ENCODE measurements at places on chromosomes 2 and 18.

DNA sequence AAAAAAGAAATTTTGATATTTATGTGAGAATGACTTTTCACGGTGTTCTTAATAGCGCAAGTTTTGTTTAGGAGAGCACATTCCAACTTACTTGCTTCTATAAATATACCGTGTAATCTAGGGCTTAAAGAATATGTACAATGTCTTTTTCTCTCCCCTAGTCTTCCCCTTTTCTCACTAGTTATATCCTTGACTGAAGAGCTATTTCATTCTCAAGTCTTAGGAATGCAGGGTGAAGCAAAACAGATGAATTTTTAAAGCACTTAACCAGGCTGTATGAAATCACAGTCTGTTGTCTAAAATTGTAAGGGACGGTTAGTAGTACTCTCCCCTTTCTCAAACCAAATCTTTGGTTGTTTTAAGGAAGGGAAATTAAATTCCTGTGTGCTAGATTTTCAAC, 29.6 kb upstream of the SLC30A6 start:
- no peak for DNase-seq

DNA sequence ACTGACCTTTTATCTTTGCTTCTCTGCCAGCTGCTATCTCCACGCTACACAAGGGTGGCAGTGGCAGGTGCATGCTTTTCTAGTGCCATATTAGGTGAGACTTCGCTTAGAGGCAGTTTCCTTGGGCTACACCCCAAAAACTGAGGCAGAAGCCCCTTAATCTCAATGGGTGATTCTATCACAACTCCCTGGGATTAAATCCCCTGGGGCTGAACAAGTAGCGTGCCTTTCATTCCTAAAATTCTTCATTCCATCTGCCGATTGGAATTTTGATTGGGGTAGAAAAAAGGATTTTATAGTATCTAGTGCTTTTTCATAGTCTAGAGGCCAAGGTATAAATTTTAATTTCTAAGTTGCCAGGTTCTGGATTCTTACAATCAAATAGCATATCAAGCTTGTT, 1040.5 kb upstream of the ACVR2A start:
- DNase-seq: no peak

GRCh38 chr2:182754231-182754630, 38.2 kb downstream of the DNAJC10 start:
- DNase-seq: no peak

DNA sequence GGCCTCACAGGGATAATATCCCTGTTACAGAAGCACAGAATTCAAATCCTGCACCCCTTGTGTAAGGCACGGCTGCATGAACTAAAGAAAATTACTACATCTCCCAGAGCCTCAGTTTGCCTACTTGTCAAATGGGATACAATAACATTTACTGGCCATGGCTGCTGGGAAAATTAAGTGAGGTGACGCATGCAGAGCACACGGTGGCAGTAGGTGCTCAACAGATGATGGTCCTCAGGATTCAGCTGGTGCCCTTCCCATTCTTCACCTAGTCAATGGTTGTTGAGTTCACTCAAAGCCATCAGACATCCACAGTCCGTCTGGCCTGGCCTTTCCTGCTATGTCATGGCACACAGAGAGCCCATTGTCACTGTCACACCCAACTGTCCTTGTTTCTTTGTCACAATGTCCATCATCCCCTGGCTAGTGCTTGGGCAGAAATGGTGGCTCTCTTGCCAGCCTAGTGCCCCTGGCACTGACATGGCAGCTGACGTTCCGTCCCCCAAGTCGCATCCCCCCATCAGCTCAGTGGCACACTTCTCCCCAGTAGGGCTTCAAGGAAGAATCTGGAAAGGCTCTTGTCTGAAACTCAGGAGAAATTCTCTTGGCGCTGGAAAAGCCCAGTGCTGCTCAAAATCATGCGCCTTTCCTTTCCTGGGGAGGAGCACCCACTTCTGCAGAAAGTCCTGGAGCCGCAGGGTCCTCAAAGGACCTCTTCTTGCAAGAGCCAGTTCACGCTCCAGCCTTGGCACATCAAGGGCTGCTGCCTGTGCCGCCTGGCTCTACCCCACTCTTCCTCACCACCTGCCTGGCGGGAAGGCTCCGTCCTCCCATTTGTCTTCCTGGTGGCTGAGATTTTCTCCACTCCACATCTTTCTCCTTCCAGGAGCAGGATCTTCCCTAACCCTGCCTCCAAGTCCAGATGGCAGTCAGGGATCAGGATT, 55.9 kb upstream of the SLC66A3 start:
- no peak for DNase-seq

DNA sequence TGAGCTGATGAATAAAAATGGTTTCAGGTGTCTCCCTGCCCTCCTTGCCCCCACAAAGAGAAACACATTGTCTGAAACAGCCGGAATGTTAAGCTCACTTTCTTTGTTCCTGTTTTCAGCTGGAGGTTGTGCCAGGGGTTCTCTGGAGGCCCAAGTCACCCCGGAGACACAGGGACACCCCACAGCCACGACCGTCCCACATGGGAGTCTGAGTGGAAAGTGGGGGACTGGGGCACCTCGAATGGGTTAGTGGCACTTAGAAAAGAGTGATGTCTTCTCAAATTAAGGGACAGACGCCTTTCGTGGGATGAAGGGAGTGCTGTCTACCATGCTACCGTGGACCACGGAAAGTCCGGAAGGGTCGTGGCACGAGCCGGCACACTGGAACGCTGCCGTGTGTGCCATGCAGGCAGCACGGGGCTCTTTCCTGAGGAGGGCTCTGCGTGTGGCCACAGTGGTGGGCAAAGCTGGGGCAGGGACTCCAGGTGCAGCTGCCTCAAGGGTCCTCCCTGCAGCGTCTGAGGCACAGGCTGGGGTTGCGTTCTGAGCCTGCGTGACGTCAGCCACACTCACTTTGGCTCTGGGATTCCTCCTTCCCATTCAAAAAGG, 39.4 kb upstream of the CTDP1 start:
- no peak for DNase-seq

GRCh38 chr2:11753452-11753885, 7.0 kb downstream of the LPIN1 start:
- DNase-seq: no peak

GRCh38 chr2:72003796-72004195, 143.9 kb downstream of the CYP26B1 start:
- no peak for DNase-seq

- no peak for DNase-seq
Measured at GRCh38 chr18:32373505-32373904, 97.2 kb downstream of the GAREM1 start.

DNA sequence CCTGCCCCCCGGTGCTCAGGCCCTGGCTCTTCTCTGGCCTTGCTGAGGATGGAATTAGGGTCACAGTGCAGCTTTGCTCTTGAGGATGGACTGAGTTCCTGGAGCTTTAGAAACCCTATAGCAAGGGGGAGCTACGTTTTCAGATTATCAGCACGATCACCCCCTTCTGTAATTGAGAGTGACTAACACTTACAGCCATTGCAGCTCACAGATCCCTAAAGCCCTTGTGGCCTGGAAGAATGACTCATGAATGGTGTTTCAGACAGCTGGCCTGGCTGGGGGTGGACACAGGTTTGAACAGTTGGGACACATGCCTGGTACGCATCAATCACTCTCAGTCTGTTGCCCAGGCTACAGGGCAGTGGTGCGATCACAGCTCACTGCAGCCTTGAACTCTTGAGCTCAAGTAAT, 79.7 kb upstream of the IGFBP5 start:
- no peak for DNase-seq

DNA sequence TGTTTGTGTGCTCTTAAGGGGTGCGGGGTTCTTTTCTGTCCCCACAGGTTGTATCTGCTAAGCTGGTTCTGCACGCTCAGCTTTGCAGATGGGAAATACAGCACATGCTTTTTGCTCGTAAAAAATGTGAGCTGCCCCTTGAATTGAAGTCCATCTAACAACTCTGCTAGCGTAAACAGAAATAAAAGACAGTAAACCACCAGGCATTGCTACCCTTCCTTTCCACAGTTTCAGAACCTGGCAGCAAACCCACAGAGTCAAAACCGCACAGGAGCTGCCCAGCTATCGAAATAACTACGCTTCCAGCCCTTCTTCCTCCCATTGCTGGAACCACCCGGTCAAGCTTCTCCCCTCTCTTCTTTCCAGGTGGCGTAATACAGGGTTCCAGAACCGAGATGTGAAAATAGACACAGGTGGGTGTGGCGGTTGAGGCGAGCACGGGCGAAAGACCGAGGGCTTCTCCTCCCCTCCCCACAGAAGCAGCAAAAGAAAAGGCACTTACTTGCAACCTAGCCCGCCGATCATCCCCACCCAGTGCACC, 479 bp downstream of the SCN9A start:
- no peak for DNase-seq

DNA sequence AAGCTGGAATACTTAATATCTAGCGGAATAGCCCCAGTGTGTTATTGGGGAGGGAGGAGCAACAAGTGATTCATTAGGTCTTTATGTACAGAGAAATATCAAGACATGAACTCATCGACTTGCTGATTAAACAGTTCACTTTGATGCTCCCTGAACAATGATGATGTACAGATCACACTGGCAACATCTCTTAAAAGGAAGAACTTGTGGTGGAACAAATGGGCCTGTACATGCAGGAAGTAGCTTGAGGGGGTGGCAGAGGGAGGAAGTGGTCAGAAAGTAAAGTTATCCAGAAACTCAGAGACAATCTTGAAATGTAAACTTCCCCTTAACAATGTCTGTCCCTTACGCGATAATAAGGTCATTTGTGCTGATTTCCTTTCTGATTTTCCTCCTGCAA, 90.5 kb downstream of the NXPH2 start:
- peak; percentile 57 for DNase-seq

- DNase-seq: no peak
Measured at GRCh38 chr2:237452861-237453260, 34.2 kb upstream of the MLPH start.

- DNase-seq: no peak
Measured at GRCh38 chr2:141565597-141565996, 565.2 kb downstream of the LRP1B start.

- DNase-seq: no peak
Measured at GRCh38 chr2:100983684-100984310, 18.3 kb upstream of the RPL31 start.

GRCh38 chr2:24245986-24246776, 71.3 kb downstream of the FAM228A start:
- DNase-seq: no peak

- no peak for DNase-seq
Measured at GRCh38 chr2:132446444-132446843, 29.8 kb downstream of the GPR39 start.

DNA sequence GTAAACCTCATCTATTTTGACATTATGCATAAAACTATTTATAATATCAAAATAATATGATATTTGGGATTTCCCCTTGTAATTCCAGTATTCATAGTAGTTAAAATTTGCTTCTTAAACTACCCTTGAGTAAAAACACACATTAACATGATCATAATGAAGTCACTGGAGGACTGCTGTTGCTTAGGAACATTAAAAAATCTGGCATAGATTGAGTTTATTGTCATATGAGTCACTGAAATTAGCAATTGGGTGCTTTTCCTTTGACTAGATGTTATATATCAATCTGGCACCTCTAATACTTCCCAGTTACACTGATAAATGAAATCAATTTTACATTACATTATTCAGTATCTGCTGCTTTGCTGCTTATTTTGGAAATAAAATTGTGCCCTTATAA, 57.0 kb upstream of the ZC3H15 start:
- no peak for DNase-seq

DNA sequence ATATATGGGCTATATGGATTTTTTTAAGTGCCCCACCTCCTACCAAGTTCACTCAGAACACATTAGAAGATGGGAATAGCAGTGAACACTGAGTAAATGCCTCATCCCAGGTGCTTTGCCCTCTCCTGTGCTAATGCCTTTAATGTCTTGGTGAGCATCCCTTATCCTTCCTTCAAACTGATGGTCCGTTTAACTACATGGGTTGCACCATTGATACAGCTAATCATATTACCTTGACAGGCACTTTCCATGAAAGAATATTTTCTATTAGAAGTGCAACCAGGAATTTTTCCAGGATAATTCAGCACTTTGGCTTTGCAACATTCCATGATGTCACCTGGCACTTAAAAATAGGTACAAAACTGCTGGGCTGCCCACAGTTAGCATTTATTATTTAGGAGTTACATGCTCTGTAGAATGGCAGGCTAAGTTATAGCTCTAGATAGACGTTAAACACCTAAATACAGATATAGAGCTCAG, 74.0 kb downstream of the WDPCP start:
- DNase-seq: no peak

- DNase-seq: no peak
Measured at GRCh38 chr2:128867936-128868636, 549.4 kb upstream of the HS6ST1 start.

GRCh38 chr18:35371412-35372195, 5.5 kb downstream of the ZNF396 start:
- DNase-seq: no peak

- DNase-seq: no peak
Measured at GRCh38 chr2:182904844-182905243, 38.4 kb upstream of the FRZB start.

DNA sequence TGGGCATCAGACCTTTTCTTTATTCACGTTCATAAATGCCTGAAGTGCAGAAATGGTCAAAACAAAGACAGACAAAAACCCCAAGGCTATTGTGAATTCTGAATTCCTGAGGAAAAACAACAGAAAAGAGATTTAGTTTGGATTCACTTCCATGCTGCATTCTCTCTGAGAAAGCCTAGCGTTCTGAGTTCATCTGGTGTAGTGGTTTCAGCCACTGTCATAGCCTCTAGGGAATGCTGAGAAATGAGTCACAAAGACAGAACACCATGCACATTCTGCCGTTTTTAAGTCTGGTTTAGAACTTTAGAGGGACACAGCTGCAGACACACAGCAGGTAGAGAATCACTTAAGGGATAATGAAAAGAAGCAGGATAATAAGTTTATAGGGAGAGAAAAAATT, 93.8 kb downstream of the LRP1B start:
- DNase-seq: no peak

GRCh38 chr2:241988146-241988545, 118.6 kb downstream of the RTP5 start:
- DNase-seq: no peak

- no peak for DNase-seq
Measured at GRCh38 chr2:46198164-46198883, 98.9 kb upstream of the EPAS1 start.

DNA sequence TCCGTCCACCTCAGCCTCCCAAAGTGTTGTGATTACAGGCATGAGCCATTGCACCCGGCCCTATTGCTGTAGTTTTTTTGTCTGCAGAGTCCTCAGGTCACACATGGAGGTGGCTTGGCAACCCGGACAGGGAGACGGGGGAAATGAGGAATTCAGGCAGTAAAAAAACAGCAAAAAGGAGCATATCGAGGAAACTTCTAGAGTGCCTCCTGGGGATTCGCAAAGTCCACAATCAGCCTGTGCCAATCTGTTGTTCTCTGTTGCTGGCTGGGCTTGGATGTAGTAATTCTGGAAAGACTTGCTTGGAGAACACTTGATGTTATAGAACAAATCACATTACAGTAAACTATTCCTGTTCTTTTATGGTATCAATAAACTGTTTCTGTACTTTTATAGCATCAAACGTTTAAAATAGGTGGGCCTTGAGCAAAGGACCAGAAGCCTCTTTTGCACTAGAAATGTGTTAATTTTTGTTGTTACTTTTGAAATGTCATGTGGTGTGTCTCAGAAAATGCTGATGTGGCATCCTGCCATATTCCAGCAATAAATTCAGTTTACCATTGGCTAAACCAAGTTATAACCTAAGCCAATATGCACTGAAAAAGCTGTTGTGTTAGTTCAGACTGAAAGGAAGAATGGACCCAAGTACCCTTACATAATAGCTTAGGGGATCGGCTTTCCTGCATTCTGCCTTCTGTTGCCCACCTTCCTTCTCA, 14.4 kb downstream of the ELAC1 start:
- DNase-seq: no peak

Measured in bone marrow (tissue), 2 donors.